ENCODE measurements at places on chromosomes 11 and 22.

DNA sequence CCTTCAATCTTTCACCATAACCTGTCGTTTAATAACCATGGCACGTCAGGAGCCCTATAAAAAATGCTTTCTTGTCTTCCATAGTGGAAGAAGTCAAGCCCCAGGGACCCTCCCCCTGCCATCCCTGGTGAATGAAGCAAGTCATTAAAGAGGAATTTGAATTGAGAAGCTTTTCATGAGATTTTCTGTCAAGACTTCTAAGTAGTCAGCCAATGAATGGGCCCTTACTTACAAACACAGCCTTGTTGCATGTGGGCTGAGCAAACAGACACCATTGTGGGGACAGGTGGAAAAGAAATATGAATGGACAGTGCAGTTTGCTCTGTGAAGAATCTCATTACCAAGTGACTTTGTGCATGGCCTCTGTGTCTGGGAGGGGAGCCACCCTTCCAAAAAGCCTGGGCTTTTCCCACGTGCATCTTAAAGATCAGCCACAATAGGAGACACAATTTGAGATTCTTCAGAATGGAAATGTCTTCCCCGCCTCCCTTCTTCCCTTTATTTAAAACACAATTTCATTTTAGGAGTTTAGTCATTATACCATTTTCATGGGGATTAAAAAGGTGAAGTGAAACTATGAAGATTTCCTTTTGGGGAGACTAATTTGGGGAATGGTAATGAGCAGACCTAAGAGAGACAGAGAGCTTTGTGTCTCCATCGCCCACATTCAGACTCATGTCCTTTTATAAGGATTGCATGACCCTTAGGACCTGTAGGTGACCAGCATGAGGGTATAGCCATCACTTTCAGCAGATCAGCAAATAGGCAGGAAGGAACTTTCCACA, 152.0 kb downstream of the LRRC4C start:
- DNase-seq = no peak

GRCh38 chr22:38613588-38613987, 42.6 kb downstream of the FAM227A start:
- no peak for DNase-seq

- no peak for DNase-seq
Observed at GRCh38 chr11:75733431-75734107, 15.9 kb downstream of the MOGAT2 start.

DNA sequence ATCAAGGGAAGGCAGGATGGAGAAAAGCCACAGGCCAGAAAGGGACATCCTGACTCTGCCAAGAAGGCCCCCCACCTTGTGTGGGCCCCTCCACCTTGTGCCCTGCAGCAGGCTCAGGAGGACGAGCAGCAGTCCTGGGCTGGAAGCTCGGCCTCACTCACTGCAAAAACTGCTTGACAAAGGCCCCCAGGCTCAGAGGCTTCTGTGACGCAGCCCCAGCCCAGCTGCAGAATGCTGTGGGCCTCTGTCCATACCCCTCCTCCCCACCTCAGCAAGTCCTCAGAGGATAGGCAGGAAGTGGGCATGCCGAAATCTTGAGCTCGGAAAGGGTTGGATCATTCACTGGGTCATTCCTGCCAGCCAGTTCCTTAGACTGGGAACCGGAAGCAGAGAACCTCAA, 61.9 kb downstream of the NRXN2 start:
- no peak for DNase-seq

DNA sequence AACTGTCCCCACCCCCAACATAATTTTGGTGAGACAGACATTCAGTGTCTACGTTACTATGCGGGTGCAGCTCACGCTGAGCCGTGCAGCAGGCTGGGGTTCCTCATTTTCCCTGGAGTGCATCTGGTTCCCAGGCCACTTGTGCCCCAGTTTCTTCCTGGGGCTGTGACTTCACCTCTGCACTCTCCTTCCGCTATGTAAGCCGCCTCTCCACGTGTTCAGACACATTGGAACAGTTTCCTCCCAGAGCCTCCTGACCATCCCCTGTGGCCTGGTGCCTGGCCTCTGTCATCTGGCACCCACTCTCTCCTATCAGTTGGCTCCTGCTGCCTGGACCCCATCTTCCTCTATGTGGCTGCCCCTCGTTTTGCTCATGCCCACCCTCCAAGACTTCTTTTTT, 46.2 kb upstream of the A4GALT start:
- DNase-seq = no peak

DNA sequence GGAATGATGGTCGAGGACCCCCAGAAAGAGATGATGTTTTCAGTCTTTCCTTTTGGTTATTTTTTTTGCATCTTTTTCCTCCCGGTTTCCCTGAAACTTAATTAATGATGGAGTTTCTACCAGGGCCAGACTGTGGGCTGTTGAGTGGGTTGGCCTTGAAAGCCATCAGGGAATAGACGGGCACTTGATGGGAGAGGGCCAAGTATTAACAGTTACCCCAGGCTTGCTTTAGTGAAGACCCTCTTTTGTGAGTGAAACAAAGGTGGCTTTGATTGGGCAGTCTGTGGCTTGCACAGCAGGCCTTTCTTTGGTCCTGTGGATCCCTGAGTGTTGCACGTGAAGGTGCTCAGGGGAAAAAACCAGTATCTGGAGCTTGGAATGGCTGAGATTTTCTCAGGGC, 56.9 kb downstream of the AMOTL1 start:
- DNase-seq = no peak

- no peak for DNase-seq
Observed at GRCh38 chr22:22030493-22031182, 48.1 kb upstream of the TOP3B start.

- no peak for DNase-seq
Observed at GRCh38 chr11:59025097-59025496, 61.0 kb upstream of the GLYATL1B start.

DNA sequence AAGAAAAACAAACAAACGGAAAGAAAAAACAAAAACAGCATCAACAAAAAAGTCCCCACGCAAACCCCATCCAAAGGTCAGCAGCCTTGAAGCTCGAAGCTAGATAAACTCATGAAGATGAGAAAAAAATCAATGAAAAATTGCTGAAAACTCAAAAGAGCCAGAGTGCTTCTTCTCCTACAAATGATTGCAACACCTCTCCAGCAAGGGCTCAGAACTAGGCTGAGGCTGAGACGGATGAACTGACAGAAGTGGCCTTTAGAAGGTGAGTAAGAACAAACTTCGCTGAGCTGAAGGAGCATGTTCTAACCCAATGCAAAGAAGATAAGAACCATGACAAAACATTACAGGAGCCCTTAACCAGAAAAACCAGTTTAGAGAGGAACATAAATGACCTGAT, 18.4 kb upstream of the FTH1 start:
- no peak for DNase-seq

DNA sequence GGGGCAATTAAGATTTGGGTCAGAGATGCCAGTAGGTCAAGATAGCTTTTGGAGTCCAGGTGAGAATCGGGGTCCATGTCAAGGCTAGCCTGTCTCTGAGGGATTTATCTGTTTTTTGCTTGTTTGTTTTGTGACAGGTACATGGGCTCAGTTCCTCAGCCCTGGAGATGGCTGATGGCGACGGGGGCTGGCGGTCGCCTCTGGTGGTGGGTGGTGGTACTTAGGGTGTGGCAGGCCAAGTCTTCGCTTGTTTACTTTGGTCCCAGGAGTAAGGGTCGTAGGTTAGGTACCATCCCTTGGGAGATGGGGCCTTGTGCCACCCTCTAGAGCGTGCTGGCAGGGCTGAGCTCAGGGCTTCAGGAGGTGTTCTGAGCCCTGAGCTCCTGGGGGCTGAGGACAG, 4.7 kb downstream of the SLC25A45 start:
- DNase-seq = no peak

DNA sequence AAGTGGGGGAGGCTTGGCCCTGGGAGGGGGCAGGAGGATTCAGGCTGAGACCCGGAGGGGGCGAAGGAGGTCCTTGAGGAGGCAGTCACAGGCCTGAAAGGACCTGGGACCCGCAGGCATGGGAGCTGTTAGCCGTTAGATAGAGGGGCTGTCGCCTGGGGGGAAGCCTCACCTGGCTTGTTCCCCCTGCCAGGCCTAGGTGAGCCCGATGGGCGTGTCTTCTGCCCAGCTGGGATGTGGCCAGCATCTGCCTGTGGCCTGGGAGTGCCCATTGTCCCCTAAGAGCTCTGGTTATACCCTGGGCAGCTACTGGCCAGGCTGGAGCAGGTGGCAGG, 1.8 kb upstream of the DUSP8 start:
- DNase-seq = no peak

GRCh38 chr11:94604482-94604881, 37.3 kb downstream of the PIWIL4 start:
- no peak for DNase-seq

- no peak for DNase-seq
Observed at GRCh38 chr22:40368836-40369235, 1.6 kb upstream of the SGSM3 start.

- DNase-seq = no peak
Observed at GRCh38 chr22:39087098-39087497, 9.9 kb upstream of the APOBEC3H start.

DNA sequence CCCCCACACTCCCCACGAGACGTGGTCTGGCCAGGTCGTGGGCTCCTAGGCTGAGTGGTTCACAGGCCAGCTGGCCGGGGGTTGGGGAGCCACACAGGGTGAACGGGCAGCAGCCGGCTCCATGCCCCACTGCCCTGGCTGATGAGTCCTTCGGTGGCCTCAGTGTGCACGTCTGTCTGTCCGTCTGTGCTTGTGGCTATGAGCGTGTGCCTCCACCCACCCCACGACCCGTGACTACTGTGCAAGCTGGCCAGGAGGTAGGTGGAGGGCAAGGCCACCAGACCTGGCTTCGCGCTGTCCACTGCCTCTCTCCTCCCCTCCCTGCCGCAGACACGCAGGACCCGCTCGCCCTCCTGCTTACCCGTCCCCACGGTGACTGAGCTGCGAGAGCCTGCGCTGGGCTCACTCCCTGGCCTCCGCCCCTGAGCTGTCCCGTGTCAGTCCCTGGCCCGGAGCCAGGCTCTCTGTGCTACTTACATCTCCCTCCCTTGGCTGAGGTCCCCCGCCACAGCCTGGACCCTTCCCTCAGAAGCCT, 14.1 kb downstream of the CSDC2 start:
- no peak for DNase-seq

DNA sequence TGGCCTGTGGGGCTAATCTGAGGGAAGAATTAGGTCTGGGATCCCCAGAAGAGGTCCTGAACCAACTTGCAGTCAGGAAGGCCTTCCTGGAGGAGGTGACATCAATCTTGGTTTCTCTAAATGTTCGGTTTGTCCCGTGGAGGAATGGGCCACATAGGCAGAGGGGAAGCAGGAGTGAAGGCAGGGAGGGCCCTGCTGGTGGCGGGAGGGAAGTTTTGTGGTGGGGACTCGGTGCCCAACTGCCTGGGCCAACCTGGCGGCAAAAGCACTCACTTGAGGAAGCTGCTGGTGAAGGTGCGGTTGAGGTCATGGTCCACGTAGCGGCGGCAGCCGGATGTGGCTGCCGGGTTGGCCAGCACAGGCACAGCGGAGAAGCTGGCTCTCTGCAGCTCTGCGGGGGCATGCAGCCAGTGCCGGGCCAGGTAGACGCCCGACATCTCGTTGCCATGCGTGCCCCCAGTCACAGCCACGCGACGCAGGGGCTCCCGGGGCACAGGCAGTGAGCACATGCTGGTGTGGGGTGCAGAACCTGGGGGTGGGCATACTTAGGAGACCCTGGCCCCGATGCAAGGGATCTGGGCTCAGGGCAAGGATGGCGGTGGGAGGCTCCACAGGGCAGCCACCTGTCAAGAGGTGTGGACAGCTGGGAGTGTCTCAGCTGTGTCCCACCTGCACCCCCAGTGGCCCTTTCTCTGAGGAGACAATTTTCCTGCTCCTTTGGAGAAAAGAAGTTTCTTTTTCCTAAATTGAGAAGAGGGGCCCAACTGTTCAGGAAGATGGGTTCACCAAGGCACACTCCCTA, 3.8 kb downstream of the ACY3 start:
- no peak for DNase-seq

DNA sequence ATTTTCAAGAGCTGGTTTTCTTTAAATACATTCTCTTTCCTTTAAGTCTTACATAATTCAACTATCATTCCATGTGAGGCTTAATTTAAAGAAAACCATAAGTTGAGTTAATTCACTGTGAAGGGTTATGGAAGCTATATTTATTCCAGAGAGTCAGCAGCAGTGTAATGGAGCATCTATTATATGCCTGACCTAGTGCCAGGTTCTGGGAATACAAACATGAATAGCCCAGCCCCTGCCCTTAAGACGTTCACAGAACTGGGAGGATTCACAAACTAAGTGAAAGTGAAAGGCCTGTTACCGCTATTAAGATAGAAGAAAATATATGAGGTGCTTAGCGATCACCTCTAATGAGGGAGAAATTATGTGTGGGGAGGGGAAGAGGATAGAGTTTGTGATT, 408.9 kb upstream of the CCDC90B start:
- no peak for DNase-seq

GRCh38 chr11:96185220-96185768, 157.7 kb downstream of the MAML2 start:
- DNase-seq = no peak

GRCh38 chr22:50186761-50187523, 1.2 kb downstream of the TRABD start:
- DNase-seq = no peak
